Iris pigment epithelial cell (primary cell): ENCODE measurements at places on chromosomes 1 and 21.
A peak's percentile ranks its signal among the peaks of the same experiment; 100 is the strongest.

DNA sequence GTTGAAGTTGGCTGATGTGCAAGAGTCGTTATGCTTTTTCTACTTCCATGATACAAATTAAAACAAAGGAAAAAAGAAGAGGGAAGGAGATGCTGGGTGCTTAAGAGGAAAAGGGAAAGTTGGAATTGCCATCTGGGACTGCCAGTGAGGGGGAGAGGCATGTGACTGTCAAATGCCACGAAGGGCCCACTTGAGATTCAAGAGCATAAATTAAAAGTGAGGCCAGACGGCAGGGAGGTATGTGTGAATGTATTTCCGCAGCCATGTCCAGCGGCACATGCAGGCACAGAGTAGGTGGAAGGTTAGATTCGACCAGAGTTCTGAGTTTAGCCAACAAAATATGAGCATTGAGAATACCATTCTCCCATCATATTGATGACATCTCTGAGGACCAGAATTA is 32.0 kb downstream of the NFASC start:
- DNase-seq, result no peak

DNA sequence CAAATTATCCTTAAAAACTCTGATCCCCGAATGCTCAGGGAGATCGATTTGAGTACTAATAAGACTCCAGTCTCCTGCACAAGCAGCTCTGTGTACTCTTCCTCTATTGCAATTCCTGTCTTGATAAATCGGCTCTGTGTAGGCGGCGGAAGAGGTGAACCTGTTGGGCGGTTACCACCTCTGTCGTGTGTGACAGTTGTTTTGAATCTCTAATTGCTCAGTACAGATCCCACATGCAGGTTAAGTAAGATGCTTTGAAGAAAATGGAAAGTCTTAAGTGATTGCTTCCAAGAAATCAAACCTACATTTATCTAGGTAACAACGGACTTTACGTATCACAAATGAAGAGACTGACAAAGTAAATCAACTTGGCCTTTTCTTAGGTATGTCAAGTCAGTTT is 35.5 kb downstream of the COA6 start:
- DNase-seq, result no peak

DNA sequence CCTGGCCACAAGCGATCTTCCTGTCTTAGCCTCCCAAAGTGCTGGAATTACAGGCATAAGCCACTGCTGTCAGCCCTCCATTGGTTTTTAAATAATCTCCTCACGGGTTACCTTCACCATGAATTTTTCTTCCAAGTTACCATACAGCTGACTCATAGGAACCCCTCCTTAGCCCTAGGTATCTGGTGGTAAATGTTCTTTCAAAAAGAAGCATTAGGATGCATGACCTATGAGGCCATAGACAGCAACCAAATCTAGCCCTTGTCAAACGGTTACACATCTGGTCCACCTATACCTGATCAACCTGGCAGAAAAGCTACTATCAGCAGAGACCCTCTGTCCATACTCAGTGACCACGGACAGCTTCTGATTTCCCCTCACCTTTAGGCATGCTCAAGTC is 12.7 kb upstream of the DEGS1 start:
- no peak for DNase-seq

DNA sequence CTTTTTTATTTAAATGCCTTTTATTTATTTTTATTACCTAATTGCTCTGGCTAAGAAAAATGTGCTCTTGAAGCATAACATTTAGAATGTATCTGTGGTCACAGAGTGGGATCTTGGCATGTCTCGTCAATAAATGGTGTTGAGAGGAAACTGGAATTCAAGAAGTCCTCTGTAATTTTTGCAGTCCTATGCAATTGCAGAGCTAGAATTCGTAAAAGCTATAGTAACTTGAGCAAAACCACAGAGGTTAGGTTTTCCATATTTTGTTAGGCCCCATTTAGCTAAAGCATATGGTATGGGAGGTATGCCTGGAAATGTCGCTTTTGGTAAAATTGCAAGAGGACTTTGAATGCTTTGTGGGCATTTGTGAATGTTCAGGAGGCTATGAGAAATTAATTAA is 466.7 kb upstream of the NFIA start:
- no peak for DNase-seq

GRCh38 chr1:178937695-178938094 is 66.8 kb upstream of the ANGPTL1 start:
- no peak for DNase-seq

- peak; percentile 7 for DNase-seq
These were observed 185.0 kb downstream of the KCNK2 start for GRCh38 chr1:215267495-215267894.

DNA sequence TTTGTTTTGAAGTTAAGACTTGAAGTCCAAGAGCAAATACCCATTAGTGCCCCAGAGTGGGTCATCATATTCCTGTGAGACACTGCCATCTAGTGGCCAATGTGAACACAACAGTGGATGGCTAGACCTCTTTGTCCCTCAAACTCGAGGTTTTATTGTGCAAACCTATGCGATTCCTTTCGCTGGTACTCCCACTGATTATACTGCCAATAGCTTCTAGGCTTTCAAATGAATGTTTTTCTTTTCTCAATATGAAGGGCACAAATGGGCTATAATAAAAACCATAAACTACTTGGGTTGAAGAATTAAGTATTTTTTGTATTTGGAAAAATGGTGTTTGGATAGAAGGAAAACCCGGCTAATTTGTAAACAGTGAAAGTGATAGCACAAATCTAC is 100.4 kb upstream of the ZNF281 start:
- DNase-seq, result peak; percentile 80

GRCh38 chr1:232667094-232667777 is 37.3 kb upstream of the SIPA1L2 start:
- DNase-seq, result no peak

DNA sequence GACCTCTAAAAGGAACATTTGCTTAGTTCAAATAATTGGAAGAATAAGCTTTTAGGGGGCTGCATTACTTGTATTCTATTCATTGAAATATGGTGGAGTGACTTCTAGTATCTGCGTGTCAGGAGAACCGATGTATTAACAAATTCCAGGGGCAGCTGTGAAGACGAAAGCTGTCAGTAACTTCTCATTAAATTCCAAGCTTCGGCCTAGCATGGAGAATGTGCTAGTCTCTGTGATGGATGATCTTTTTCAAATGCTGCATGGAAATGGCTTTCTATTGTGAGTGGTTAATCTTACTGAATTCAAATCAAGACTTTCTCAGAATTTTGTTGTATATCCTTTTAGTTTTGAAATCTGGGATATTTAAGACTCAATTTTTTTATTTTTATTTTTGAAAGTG is 429.9 kb downstream of the ADGRL2 start:
- no peak for DNase-seq
